Endodermal cell (in vitro differentiated cells): ENCODE measurements at places on chromosomes 5 and 9. TPM values are rescaled to one million over a fixed set of nuclear protein-coding genes. Genes with fewer than 3 reads are reported as not detected.

DNA sequence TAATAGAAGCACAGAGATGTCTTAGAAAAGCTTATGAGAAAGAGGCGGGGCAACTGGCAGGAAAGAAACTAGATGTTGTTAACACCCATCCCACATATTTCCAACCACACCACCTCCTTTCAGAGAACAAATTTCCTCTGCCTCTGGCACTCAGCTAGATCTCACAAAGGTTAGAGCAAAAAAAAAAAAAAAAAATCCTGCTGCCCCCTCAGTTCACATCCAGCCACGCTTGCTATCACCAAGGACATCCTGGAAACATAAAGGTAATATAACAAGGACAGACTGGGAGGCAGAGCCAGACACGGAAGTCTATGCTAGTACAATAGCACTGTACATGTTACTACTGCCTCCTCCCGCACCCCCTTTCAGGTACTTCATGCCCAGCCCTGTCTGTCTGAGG lies 238.0 kb upstream of the PTGER4 start:
- DNase-seq = no peak

DNA sequence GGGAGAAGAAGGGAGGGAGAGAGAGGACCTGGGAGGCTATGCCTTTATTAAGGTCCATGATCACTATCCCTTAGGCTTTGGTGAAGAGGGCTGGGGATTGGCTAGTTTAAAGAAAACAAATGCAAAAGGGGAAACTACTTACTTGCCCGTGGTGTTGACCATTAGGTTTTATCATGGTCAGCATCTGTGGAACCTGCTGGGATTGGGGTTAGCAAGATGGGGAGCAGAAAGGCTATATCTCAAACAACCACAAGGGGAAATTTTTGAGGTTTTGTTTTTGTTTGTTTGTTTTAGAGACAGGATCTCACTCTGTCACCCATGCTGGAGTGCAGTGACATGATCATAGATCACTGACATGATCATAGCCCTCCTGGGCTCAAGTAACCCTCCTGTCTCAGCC lies 9.0 kb upstream of the RAD23B start:
- no peak for DNase-seq

- DNase-seq = peak; percentile 55
Measured at GRCh38 chr5:142780871-142781270, 10.7 kb downstream of the ARHGAP26 start.

DNA sequence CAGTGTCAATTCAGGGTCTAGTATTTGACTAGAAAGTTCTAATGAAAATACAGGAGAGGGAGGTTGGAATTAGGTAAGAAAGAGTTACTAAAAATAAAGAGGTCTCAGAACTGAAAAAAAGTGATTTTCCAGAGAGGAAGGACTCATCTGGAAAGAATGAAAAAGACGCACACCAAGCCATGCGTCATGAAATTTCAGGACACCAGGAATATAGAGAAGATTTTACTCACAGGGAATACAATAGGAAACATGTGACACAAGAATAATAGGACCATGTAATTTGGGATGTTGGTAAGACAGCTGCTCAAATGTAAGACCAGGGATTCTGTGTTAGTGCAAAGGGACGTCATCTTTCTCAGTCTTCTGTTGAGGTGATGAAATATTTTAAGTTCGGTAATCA lies 224.7 kb downstream of the GDNF start:
- no peak for DNase-seq

DNA sequence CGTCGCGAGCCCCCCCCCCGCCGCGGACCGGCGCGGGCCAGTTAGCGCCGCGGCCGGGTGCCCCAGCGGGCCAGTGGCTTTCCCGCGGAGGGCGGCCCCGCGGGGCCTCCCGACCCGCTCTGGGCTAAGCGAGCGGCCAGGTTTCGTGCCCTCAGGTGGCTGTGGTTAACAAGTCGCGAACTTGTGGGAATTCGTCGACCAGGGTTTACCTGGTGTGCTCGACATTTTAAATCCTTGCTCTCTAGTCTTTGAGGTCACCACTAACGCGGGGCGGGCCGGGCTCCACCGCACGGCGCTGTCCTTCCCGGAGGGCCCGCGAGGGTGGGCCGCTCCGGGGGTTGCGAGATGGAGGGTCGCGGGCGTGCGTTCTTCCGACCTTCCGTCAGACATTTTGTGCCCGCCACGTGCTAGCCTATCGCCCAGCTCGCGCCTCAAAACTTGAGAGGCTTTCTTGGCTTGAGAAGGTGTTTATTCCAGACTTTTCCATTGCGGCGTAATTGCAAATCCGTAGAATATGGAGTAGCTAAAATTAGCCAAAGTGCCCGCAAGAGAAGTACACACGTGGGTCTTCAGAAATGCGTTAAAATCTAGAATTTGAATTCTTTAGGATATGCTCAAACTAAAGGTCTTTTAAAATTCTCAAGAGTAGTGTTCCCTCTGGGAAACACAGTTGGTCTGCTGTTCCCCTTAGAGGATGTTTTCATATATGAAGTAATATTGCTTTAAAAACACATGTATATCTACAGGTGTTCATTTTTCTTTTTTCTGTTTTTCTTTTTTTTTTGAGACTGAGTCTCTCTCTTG lies 2.1 kb downstream of the ANP32B start:
- DNase-seq = peak; percentile 73

- no peak for DNase-seq
Measured at GRCh38 chr5:34022121-34022705, 14.4 kb upstream of the AMACR start.

DNA sequence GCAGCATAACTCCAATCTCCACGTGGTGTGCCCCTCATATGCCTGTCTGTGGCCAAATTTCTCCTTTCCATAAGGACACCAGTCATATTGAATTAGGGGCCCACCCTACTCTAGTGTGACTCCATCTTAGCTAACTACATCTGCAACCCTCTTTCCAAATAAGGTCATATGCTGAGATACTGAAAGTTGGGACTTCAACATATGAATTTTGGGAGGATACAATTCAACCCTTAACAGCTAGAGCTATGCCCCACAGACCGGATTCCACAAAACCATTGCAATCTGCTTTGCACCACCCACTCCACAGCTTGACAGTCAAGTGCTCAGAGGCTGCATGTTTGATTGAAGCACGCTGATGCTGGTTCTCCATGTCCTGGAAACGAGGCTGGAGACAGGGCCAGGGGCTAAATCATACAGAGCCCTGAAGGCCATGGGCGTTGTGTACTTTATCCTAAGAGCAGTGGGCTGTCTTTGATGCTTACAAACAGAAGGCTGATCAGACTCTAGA lies 122.8 kb downstream of the MTX3 start:
- DNase-seq = no peak

DNA sequence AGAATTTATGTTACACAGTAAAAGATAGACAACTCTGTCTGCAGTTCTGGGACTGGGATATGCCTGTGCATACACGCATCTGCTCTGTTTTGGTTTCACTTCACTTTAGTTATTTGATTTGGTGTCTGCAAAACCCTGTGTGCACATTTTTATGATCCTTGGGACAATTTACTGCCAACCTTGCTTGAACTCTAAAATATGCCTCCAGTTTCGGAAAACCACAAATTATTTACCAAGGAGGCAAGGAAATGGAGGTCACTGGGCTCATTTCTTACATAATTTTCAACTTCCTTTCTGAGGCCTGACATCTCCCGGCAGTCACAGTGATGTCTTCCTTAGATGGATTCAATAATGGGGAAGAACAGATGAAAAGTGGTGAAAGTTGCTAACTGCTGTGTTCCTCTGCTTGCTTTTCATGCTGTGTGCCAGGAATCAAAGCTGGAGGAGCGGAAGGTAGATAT lies 61.2 kb upstream of the TAF11L2 start:
- DNase-seq = no peak

DNA sequence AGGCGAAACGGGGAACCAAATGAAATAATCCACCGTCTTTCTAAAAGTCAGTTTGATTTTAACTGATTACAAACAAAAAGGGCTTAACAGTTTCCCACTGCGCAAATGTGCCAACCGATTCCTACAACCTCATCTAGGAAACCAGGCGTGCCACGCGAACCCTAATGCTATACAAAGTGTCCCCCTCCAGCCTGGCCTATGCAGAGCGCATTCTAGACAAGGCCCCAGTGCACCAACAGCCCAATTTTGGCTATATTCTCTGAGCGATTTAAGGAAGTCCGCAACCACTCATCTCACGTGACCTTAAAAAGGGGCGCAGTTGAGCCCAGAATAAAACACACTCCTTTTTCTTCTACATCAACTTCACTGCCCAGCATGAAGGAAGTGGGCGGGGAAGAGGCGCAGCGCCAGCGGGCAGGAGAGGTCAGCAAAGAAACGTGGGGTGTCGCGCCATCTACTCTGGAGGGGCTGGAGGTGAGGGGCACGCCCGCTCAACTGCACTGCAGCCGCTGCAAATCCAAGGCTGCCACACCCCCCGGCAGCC lies 779 bp downstream of the FAM13B start:
- DNase-seq = no peak

- DNase-seq = peak; percentile 39
Measured at GRCh38 chr5:126716861-126717260, 60.1 kb upstream of the LMNB1 start.

GRCh38 chr9:33778700-33779351 lies 16.5 kb upstream of the PRSS3 start:
- DNase-seq = peak; percentile 77

DNA sequence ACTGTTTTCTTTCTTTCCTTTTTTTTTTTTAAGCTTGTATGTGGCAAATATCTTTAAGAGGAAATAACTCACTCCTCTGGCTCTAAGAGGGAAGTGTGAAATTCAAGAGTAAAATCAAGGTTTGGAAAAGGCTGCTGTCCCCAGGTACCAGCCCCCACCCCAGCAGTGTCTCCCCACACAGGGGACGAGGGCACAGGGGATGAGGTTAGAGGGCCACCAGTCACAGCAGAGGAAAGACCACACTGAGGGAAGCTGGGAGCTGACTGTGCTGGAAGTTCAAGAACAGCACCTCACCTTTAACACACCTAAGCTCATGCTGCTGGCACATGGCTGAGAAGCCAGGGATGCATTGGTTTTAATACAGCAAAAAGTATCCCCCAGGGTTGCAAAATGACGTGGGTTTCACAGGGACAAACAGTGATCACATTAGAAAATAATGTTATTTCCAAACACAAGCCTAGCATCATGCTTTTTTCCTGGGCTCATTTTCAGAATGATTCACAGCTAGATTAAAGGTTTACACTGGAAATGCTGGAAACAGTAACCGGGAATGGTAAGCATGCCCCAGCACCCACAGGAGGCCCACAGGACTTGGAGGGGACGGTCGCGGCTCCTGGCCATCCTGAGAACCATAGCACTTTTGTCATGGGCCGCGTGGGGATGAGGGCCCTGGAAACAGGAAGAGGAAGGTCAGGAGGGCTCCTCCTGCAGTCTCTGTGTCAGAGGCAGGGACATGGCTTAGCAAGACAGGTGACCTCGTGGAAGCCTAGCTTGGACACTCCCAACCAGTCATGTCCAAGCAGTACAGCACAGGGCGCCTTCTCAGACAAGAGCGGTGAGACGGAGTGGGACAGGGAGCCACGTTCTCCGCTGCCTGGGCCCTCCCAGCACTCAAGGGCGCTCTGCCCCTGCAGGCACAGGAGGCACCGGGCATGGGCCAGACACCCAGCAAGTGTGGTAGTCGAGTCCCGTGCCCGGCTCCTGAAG lies 6.9 kb downstream of the LPCAT1 start:
- DNase-seq = peak; percentile 55

RNF224 gene
- total RNA-seq = 0.24 TPM in 1 of 2 replicates, not detected in the other

JAKMIP2 gene
- total RNA-seq = 9.3 to 16.7 TPM (median 15.5 TPM) in 3 replicates
